ENCODE measurements at places on chromosomes 3 and 15.

DNA sequence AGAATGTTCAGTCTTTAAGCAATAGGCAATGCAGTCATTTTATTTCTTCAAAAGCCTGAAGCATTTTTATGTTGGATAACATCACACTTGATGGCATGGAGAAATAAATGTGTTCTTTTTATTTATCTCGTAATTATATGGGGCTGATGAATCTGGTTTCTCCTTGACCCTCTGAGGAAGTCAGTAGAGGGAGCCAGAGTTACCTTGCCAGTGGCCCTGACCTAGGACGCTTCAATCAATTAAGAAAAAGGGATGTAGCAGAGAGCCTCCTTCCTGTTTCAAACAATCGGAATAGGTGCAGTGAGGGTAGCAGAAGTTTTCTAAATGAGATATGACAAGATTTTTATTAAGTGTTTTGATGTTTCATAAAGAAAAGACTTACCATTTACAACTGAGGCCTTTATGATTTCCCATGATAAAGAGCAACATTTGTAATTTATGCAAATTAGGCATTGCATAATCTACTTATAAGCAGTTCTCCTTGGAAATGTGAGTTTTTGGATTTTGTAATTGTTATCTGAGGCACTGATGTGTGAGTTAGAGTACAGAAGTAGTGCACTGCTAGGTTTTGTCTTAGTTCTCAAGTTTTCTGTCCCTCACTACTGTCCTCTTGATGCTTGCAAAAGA, 129.1 kb downstream of the RAP2B start:
- no peak for DNase-seq

- DNase-seq, result peak; percentile 54
These were observed 123.2 kb upstream of the GOLGA8J start for GRCh38 chr15:29959384-29960137.

DNA sequence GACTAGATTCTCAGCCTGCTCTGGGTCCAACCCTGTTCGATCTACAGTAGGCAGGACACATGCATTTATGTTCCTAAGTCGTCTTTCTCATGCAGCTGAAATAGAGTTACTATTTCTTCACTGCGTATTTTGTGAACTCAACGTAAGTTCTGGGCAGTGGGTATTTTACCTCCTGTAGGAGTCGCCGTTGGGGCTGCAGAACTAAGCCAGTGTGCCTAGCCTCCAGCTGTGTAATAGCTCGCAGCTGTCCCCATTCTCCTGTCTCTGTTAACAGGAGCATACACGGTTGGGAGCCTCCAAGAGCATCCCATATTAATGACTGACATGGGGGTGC, 58.4 kb upstream of the HRH1 start:
- no peak for DNase-seq

DNA sequence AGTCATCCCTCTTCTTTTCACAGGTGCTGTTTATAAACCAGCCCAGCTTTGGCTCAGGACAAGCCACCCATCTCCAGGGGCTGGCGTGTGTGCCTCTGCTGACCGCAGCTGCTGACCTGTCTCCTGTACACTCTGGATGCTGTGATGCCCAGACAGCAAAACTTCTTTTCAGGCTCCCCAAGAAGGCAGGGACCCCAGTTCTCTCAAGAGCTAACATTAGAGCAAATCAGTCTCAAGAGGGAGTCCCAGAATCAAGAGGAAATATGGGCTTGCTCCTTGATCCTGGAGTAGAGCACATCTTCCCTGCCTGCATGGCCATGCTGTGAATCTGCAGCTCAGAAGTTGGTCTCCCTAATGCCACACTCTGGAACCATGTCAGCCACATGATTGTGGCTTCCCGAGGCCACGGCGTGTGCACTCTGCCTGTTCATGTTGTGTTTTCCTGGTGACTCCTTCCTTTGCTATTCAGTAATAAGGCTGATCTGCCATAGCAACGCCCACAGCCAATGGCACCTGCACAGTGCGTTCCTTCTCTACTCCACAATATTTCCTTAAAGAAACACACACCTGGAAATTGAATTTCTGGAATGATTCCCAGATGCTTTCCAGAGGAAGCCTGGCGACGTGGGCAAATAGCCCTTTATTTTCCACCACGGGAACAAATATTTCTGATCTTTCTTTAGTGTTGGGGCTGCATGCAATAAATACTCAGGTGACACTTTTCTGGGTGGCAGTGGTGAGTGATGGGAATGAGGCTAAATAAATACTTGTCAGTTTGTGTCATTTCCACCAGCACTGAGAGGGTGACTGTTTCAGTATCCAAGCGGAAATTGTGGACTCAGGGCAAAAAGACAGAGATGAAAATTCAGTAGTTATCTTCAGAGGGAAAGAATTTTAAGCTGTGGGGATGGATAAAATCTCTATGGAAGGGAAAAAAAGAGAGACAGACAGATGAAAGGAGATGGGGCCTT, 21.9 kb upstream of the THSD4 start:
- no peak for DNase-seq

DNA sequence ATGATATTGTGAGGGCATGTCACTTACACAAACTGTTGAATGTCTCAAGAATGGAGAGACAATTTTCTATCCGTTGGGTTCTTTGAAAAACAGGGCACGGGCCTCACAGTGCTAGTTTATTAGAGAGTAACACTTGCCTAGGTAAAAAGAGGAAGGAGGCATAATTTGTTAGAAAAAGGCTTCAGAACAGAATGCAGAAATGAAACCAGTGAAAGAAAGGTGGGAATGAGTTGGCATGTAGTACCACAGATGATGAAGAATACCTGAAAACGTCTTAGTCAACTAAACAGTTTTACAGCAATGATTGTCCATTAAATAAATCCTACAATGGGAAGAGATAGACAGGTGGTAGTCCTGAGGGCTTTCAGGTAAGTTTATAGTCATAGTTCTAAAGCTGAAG, 1399.7 kb upstream of the CADM2 start:
- no peak for DNase-seq

DNA sequence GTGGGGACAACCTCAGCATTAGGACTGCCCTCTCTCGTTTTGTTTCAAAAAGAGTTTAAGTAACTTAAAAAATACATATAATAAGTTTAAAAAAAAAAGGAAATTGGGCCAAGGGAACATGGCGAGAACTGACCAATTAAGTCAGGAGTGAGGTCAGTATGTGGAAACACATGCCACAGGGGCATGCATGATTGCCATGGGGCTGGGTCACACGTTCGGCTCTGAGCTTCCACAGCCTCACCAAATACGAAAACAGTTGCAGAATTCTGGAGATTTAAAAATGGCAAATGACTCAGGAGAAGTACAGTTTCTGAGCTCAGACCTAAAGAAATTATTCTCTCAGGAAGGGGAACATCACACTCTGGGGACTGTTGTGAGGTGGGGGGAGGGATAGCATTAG, 24.1 kb downstream of the PDE8A start:
- DNase-seq, result no peak

DNA sequence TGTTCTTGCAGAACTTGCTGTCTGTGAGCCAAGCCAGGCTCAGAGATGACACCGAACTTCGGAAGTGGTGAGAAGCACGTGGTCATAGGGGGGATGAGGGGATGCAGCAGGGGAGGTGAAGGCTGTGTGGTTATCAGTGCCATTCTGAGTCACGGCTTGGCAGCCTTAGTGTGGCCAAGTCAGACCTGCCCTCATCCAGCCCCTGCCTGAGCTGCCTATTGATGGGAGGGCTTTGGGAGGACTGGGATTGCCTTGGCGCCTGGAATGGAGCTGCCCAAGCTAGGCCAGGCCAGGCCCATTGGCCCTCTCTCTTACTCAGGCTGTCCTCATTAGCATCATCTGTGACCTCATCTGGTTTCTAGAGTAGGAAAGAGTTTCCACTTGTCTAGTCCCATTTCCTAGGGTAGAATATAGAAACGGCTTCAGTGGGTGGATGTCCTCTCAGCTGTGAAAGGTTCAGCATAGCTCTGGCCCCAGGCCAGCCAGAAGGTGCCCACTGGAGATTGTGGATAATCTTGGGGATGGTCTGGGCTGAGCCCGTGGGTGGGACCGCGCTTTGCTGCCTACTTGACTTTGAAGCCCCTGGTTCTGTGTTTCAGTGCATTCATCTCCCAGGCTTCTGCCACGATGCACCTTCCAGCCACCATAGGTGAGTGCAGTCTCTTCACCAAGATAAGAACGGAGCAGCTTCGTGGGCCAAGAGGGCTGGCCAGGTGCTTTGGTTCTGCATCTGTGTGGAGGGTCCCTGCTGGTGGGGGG, 7.2 kb downstream of the FAH start:
- DNase-seq, result no peak

- no peak for DNase-seq
These were observed 421.2 kb downstream of the OCA2 start for GRCh38 chr15:27677951-27678350.

GRCh38 chr3:192223815-192224214, 503.5 kb downstream of the FGF12 start:
- no peak for DNase-seq

GRCh38 chr3:42936157-42936981, 30.4 kb downstream of the ZNF662 start:
- no peak for DNase-seq

DNA sequence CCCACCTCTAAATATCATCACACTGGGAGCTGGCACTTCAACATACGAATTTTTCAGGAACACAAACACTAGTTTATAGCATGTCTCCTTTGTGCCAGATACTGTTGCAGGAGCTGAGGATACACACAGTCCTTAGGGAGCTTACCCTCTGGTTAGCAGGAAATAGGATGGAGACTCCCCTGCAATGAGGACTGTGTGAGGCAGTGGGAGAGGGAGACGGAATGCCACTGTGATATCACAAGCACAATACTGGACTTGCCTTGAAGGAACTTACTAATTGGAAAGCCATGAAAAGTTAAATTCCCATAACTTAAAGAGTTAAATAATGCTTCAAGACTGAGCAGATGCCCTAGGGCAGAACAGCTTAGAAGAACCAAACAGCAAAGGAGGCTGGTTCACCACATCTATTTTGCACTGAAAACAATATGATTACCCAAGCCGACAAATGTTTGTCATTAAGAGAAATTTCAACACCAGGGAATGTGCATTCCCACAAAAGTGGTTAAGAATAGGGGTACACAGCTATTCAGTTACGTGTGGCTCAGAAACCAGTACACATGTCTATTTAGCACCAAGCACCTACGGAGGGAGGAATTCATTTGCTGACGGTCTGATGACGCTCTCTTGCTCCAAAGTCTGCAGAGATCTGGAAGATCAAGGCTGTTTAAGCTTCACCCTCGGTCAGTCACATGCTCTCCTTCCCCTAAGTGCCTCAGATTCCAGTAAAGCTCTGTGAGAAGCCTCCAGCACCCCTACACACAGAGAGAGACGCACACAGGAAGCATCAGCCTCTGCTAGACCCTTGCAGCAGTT, 5.2 kb downstream of the TBC1D2B start:
- peak; percentile 48 for DNase-seq

- DNase-seq, result peak; percentile 47
These were observed 883 bp downstream of the MAGEF1 start for GRCh38 chr3:184710870-184711492.

DNA sequence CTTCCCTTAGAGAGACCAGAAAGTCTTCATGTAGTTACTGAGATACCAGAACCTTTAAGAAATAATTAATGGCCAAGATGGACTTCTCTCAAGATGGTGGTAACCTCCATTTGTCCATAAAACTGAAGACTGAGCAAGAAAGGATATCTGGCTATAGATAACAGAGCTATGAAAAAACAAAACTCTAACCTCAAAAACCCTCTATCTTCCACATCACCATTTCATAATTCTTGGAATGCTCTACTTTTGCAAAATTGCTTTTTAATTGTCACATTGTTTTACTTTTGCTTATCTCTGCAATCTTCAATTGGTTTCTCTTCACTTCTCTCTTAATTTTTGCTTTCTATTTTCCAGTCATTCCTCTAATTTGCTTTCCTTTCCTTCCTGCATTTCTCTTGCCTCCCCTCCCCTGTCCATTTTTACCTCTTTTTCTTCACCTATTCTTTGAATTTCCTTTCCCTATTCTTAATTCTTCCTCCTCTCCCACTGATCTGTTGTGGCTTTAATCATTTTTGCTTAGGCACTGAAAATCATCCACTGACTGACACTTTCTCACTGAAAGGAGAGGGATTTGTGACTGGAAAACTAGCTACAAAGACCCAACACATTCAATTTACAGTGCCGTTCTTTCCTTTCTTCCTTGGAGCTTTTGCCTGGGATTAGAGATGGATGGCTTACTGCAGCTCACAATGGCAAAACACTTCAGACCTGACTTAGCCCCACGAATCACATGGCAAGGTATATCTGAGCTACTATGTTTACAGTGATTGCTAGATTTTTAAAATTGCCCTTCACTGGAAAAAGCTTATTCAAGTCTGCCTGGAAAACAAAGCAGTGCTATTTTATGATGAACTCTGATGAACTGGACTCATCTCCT, 242.8 kb downstream of the CHST2 start:
- DNase-seq, result no peak

DNA sequence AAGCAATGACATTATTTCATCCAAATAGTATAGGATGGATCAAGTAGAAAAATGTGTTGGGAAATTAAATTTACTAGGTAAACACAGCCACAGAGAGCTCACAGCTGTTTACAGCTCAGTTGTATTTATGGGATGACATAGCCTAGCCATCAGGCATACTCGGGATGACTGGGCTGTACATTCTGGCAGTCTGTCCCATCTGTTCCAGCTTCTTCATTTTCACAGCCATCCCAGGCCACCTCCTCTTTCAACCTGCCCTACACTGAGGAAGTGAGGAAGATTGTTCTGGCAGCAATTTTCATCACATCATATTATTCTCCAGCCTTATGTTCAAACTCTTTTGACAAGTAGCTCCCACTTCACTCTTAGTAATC, 98.4 kb upstream of the PFN2 start:
- no peak for DNase-seq

GRCh38 chr3:102761766-102762165, 327.0 kb downstream of the ZPLD1 start:
- DNase-seq, result no peak

GRCh38 chr3:142563496-142563997, 15.0 kb downstream of the ATR start:
- no peak for DNase-seq

DNA sequence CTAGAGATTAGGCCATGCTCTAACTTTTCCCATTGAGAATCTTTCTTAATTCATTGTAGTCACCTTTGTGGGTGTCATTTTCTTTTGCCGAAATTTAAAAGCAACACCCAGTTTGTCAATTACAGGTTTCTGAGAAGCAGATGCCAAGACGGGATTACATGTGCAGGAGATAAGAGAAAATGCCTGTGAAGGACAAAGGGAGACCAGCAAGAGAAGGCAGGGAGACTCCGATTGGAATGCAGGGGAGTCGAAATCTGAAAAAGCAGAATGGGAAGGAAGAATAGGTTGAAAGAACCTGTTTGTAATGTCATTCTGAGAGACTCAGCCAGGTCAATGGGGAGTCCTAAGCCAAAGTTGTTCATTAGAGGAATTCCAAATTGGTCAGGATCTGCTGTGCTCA, 3.6 kb upstream of the DPH6 start:
- no peak for DNase-seq

- no peak for DNase-seq
These were observed 17.9 kb downstream of the PLS1 start for GRCh38 chr3:142614059-142614626.

- no peak for DNase-seq
These were observed 73.6 kb downstream of the ADCY5 start for GRCh38 chr3:123375014-123375940.

GRCh38 chr3:168085491-168086119, 10.1 kb downstream of the GOLIM4 start:
- DNase-seq, result no peak

- DNase-seq, result no peak
These were observed 7.8 kb downstream of the THBS1 start for GRCh38 chr15:39588531-39589192.

GRCh38 chr3:69997631-69998307, 1.8 kb upstream of the SAMMSON start:
- peak; percentile 27 for DNase-seq

All from midbrain (tissue), 1 donor.